ENCODE measurements at places on chromosomes 13 and 19.

DNA sequence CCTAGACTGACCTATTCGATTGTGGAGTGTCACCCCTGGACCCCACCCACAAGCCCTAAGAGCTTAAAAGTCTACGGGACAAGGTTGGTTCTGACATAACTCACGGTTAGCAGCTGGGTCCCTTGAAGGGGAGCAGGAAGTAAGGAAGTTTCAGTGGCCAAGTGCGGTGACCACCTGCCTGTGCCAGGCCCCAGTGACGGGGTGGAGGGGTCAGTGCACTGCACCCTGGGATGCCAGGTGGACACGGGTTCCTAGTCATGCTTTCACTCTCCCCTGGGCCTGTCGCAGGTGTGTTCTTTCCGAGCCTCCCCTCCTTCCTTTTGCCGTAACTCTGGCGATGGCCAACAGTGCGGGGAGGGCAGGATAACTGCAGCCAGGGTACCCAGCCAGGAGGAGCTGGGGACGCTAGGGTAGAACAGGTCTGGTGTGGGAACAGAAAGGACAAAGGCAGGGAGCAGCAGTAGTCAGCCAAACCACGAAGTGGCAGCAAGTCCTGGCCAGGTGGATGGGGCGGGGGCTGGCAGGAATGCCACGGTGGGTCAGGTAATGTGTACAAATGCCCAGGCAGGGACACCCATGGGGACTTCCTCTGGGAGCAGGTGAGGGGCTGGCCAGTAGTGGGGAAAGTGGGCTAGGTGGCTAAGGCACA, 58.3 kb downstream of the RGCC start:
- no peak for DNase-seq

- DNase-seq, result no peak
Measured at GRCh38 chr13:52737965-52738364, 1.7 kb downstream of the CNMD start.

- no peak for DNase-seq
Measured at GRCh38 chr13:79528356-79528755, 47.4 kb downstream of the NDFIP2 start.

DNA sequence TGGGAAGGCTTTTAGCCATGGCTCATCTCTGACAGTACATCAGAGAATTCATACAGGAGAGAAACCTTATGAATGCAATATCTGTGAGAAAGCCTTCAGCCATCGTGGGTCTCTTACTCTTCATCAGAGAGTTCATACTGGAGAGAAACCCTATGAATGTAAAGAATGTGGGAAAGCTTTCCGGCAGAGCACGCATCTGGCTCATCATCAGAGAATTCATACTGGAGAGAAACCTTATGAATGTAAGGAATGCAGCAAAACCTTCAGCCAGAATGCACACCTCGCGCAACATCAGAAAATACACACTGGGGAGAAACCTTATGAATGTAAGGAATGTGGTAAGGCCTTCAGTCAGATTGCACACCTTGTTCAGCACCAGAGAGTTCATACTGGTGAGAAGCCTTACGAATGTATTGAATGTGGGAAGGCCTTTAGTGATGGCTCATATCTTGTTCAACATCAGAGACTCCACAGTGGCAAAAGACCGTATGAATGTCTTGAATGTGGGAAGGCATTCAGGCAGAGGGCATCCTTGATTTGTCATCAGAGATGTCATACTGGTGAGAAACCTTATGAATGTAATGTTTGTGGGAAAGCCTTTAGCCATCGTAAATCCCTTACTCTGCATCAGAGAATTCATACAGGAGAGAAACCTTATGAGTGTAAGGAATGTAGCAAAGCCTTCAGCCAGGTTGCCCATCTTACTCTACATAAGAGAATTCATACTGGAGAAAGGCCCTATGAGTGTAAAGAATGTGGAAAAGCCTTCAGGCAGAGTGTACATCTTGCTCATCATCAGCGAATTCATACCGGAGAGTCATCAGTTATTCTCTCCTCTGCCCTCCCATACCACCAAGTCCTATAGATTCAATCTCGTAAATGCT, 10.7 kb downstream of the ZNF470 start:
- no peak for DNase-seq
